ENCODE measurements at places on chromosomes 4 and X. TPM values are rescaled to one million over a fixed set of nuclear protein-coding genes. Genes with fewer than 3 reads are reported as not detected.

The ZMYM3 gene
- 42.9 TPM for total RNA-seq

GRCh38 chrX:107628662-107629539, 591 bp downstream of the PRPS1 start:
- peak; percentile 29 for DNase-seq
- peak overlapping the region; percentile 78 for H3K27ac ChIP-seq
- H3K36me3 ChIP-seq = peaks cover 20% of the 10 kb centered on the region
- no peaks in the 10 kb centered on the region for H3K27me3 ChIP-seq

GRCh38 chr4:3482707-3483106, 19.6 kb downstream of the DOK7 start:
- no peaks in the 10 kb centered on the region for H3K4me1 ChIP-seq
- no peaks in the 10 kb centered on the region for H3K27me3 ChIP-seq
- peaks cover 23% of the 10 kb centered on the region for H3K36me3 ChIP-seq
- no peak overlapping the region for H3K27ac ChIP-seq
- DNase-seq = no peak

DNA sequence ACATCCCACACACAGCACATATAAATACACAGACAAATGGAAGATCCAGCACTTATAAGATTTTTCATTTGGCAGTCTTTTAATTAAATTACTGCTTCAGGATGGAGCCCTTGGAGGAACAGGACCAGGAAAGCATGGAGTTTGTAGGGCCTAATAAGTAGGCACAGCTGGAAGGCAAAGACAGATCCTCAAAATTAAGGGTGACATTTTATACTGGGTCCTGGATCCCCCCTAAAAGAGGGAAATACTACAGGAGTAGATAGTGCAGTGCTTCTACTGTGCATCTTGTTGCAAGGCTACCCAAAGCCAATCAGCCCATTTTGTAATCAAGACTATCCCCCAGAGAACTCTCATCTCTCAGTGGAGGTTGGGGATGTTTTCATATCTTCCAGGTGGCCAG, 1860.7 kb upstream of the PCDH10 start:
- no peak overlapping the region for H3K27ac ChIP-seq
- no peaks in the 10 kb centered on the region for H3K27me3 ChIP-seq
- H3K4me3 ChIP-seq = no peak overlapping the region
- no peaks in the 10 kb centered on the region for H3K36me3 ChIP-seq
- no peaks in the 10 kb centered on the region for H3K4me1 ChIP-seq
- no peak for DNase-seq

DNA sequence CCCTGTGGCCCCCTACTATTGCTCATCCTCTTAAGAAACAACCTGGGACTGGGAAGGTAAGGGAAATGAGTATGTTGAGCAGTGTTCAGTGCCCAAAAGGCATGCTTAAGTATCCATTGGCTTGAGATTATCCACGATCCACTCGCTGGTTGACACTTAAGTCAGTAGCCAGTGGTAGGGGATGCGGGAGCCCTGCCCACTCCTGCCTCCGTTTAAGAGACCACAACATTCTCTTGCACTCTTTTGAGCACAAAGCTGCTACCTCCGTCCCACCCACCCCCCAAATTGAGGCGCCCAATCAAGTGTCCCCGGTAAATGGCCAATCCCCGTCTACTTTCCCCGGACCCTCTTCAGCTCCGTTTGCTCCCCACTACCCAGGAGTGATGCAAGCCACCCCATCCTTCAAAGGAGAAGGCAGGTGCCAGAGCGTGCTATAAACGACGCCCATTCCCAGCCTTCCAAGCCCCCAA, 25.0 kb downstream of the UTP14A start:
- H3K27me3 ChIP-seq = peaks cover 24% of the 10 kb centered on the region
- no peak for DNase-seq
- H3K36me3 ChIP-seq = peaks cover 38% of the 10 kb centered on the region
- peaks cover 9% of the 10 kb centered on the region for H3K4me1 ChIP-seq
- peak overlapping the region; percentile 77 for H3K27ac ChIP-seq
